ENCODE measurements at places on chromosomes 3 and 15.

DNA sequence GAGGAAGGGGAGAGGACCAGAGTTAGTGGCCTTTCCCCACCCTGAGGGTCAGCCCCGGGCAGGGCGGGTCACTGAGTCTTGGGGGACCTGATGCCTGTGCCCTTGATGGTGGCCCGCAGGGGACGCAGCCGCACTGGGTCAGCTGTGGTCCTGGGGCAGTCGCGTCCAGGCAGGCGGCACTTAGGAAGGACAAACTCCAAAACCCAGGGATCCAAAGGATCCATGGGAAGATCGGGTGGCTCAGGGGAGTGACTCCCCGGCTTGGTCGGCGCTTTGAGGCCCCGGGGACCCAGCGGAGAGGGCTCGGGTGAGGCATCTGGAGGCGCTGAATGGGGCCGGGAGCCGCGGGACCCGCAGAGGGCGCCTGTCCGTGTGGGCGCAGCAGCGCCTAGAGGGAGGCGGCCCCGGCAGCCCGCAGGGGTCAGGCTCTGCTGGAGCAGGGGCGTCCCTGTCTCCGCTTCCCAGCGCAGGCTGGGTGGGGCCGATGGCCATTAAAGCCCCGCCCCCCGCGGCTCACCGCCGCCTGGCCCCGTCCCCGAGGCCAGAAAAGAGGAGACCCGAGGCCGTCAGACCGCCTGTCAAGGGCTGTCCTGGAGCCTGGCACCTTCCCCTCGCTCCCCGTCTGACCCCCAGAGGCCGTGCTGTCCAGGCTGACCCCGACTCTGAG is 17.5 kb downstream of the CIDEC start:
- DNase-seq, result peak; percentile 10

GRCh38 chr15:81087694-81088093 is 46.4 kb upstream of the CFAP161 start:
- no peak for DNase-seq

- no peak for DNase-seq
Observed at GRCh38 chr3:37283011-37283410, 108.6 kb upstream of the LRRFIP2 start.

DNA sequence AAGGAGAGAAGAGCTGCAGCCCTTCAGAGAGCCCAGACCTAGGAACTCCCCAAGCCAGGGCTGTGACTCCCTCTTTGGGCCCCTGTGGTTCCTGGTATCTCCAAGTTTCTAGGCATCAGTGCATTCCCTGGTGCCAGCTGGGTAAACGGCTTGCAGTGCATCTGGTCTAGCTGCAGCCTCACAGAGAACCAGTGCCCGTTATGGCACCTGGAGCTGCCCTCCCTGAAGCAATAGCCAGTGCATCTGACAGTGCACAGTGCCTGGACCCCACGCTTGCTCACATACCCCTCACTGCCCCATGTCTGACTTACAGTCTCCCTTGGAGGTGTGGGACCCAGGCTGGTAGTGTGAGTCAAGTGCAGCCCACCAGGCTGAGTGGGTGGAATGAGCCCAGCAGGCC is 52.1 kb downstream of the LSAMP start:
- no peak for DNase-seq

DNA sequence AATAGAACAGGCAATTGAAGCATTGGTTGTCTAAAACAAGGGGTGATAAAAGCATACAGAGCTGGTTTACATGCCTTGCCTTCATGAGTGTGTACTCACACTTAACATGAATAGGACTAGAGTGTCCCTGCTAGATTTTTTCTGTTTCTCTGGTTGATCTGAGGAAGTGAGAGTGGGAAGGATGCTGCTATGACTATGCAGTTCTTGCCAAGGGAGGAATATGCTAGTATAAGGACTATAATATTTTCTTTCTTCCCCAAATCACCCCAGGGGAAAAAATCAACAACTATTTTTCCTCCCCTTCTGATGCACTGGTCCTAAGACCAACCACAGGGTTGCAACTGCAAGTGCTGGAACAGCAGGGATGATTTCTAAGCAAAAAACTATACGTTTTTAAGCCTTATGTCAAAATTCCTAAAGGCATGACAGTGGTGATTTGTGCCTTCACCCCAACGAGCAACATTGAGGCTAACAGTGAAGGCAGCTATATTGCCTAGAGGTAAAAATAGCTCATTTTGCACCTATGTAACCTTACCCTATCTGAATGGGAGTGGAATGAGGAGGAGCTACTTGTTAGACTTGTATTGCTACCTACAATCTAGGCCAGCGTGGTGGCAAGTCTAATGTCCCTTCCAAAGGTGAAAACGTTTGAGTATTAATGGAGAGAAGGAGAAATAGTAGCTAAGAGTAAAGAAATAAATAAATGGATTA is 33.5 kb upstream of the USP8 start:
- DNase-seq, result no peak

DNA sequence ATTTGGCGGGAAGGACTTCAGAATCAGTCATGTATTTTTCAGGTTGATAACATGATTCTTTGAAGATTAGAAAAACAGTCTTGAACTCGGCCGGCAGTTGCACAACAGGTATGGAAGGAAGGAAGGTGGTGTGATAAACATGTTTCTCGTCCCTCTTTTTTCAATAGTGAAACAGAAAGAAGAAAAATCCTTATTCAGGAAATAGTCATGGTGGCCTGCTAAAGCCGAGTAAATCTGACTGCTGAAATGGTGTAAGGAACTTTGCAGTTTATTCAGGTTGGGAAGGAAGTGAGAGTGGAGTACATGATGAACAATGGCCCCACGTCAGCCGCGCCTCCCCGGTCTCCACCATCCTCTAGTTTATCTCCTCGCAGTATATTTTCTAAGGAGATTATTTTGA is 6.7 kb downstream of the RASGRP1 start:
- DNase-seq, result no peak

GRCh38 chr3:126857928-126858327 is 125.0 kb upstream of the PLXNA1 start:
- DNase-seq, result no peak

- DNase-seq, result no peak
Observed at GRCh38 chr15:46652266-46652665, 1017.4 kb downstream of the SQOR start.

DNA sequence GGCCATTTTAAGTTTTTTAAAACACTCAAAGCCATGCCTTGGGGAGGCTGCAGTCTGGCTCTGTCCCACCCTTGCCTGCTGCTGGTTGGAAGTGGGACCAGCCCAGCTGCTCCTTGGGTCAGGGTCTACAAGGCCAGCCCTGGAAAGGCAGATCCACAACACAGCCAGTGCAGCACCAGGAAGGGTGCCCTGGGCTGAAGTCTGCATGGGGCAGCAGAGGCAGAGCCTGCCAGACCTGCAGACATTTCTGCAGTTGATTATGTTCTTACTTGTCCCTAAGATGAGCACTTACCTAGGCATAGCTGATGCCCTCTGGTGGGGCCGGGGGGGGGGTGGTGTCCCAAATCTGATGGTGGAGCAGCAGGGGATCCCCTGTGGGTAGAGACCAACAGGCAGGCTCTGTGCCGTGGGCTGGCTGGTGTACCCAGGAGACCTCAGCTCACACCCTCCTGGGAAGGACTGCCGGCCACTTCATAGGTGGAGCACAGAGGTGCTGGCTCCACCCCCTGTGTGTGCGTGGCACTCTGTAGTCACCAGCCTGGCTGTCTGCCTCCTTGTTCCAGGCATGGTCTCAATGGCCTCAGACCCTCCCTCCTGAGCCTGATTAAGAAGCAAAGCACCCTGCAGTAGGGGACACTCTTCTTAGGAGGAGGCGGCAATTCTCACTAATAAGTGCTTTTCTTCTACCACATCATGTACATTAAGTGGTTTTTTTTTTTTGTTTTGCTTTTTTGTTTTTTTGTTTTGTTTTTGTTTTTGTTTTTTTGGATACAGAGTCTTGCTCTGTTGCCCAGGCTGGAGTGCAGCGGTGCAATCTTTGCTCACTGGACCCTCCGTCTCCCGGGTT is 97.4 kb upstream of the KLF13 start:
- DNase-seq, result no peak

- DNase-seq, result no peak
Observed at GRCh38 chr3:152051501-152052404, 178.3 kb downstream of the SUCNR1 start.

DNA sequence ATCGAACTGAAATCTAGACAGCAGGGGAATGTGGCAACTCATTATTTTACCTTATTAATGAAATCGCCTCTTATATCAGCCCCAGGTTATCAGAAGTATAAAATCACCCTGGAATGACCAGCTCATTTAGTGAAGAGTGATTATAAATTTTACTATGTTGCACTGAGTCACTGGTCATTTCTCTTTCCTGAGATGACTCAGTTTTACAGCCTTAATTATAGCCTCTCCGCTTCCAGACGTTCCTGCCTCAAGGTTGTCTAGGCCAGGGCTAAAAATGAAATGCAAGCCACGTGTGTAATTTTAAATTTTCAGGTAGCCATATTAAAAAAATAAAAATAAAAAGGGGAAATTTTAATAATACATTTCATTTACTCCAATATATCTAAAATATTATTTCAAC is 33.3 kb downstream of the DET1 start:
- no peak for DNase-seq

DNA sequence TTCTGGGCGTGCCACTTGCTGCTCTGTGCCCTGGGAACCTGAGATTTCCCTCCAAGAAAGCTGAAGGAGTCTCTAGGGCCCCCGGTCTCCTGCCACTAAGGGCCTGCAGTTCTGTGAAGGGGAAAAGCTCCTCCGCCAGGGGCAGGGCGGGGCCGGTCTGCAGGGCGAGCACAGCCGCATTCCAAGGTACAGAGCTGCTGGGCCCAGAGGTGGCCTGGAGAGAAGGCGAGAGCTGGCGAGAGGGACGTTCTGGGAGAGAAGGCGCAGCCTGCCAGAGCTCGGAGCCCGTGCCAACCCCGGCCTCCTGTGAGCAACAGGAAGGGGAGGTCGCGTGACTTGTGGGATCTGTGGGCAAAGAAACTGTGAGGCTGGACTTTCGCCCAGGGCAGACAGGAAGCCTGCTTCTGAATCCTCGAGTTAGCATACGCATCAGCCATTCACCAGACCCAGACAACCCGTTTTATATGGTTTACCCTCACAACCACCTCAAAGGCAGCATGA is 500.4 kb downstream of the SHQ1 start:
- peak; percentile 49 for DNase-seq

GRCh38 chr15:45666119-45666875 is 31.5 kb downstream of the SQOR start:
- DNase-seq, result no peak

DNA sequence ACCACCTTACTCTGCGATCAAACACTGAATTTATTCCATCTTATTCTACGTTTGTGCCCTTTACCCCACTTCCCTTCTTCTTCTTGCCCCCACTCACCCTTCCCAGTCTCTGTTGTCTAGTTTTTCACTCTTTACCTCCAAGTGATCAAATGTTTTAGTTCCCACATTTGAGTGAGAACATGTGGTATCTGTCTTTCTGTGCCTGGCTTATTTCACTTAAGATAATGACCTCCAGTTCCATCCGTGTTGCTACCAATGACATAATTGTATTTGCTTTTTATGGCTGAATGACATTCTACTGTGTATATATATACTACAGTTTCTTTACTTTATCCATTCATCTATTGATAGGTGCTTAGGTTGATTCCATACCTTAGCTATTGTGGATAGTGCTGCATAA is 78.8 kb downstream of the PDCD6IP start:
- DNase-seq, result no peak

GRCh38 chr3:86245360-86245759 is 745.6 kb downstream of the VGLL3 start:
- no peak for DNase-seq

DNA sequence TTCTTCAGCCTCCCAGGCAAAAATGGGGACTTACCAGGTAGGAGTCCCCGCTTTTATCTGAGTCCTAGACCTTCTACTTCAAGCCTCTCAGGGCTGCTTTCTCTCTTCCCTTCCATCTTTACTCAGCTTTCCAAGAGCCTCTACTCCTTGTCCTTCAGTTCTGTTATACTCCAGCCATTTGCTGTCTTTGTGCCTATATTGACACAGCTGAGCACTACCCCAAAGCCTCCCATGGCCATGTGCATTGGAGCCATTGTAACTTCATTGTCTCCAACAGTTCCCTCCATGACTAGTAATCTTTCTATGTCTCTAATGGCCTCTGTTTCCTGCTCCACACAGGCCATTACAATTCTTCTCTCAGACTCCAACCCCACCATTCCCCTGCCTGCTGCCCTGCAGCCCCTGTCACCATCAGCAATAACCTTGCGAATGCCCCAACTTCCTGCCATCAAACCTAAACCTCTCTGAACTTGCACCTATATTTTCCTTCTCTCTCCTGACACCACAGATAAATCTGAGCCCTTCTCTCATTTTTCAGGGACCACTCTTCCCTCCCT is 77.9 kb upstream of the ADPGK start:
- DNase-seq, result no peak

DNA sequence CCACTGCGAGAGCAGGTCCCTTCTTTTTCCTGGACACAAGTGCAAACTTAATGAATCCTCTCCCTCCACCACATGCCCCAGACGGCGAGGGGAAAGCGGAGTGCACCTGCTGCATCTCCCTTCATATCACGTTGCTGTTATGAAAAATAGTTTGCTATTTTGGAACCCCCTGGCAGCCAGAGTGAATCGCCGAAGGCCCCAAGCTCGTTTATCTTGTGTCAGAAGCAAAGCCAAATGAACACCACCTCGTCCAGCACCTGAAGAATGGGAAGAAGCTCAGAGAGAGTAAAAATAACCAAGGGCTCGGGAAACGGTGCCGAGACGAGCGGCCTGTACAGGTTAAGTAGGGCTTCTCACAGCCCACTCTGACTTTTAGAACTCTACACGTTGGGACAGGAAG is 394.6 kb upstream of the RORA start:
- no peak for DNase-seq

GRCh38 chr3:76063019-76063418 is 277.7 kb upstream of the ZNF717 start:
- DNase-seq, result no peak

- no peak for DNase-seq
Observed at GRCh38 chr3:127987309-127987995, 64.8 kb upstream of the SEC61A1 start.
